Sciatic nerve (tissue), 2 donors: ENCODE measurements at places on chromosomes 2 and 18. TPM values are rescaled to one million over a fixed set of nuclear protein-coding genes. Genes with fewer than 3 reads are reported as not detected.

- DNase-seq = no peak
These were observed 7.7 kb downstream of the FBXO15 start for GRCh38 chr18:74139888-74140287.

DNA sequence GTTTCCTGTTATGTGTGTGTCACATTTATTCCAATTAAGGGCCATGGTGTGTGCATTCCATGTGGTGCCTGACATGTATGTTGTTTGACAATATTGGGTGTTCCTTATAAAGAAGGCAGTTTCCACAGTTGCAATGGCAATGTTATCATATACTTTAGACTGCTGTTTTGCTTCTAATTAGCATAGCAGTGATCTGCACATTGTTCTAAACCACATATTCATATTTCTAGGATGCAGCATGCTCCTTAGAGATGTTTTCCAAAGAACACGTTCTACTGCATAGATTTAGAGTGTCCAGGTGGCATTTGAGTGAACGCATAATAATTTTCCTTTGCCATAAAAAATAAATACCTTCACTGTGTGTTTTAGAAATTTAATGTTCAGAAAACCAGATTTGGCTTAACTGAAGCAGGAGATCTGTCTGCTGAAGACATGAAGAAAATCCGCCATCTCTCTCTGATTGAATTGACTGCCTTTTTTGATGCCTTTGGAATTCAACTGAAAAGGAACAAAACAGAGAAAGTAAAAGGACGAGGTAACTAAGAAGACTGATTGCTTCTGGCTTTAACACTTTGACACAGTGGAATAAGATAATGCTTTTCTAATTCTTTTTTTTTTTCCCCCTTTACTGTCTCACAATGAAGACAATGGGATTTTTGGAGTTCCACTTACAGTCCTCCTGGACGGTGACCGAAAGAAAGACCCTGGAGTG, 143.7 kb downstream of the ARHGAP28 start:
- DNase-seq = no peak

- DNase-seq = no peak
These were observed 4.0 kb downstream of the ARL4C start for GRCh38 chr2:234492717-234493485.

GRCh38 chr18:70398076-70398475, 109.2 kb downstream of the SOCS6 start:
- no peak for DNase-seq

- no peak for DNase-seq
These were observed 22.8 kb downstream of the ASXL3 start for GRCh38 chr18:33600846-33601245.

DNA sequence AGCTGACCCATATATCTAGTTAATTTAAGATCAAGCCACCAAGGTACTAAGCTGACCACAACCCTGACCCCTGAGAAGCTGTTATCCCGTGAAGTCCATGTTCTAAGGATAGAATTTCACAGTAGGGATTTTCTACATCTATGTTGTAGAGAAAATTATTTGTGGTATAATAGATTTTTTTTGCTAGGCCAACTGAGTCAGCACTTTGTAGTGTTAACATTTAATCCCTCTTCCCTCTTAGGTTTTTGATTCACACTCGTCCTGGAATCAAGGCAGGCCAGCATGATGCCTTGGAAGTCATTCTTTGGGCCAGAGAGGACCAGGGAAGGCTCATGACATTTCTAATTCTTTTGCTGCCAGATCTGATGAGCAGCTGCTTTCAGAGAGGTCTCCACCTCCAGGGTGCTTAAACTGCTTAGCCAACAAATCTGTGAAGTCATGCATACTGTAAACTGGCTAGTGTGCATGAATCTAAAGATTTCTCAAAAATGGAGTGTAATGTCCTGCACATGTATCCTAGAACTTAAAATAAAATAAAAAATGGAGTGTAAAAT, 102.5 kb downstream of the RBM43 start:
- DNase-seq = no peak

DNA sequence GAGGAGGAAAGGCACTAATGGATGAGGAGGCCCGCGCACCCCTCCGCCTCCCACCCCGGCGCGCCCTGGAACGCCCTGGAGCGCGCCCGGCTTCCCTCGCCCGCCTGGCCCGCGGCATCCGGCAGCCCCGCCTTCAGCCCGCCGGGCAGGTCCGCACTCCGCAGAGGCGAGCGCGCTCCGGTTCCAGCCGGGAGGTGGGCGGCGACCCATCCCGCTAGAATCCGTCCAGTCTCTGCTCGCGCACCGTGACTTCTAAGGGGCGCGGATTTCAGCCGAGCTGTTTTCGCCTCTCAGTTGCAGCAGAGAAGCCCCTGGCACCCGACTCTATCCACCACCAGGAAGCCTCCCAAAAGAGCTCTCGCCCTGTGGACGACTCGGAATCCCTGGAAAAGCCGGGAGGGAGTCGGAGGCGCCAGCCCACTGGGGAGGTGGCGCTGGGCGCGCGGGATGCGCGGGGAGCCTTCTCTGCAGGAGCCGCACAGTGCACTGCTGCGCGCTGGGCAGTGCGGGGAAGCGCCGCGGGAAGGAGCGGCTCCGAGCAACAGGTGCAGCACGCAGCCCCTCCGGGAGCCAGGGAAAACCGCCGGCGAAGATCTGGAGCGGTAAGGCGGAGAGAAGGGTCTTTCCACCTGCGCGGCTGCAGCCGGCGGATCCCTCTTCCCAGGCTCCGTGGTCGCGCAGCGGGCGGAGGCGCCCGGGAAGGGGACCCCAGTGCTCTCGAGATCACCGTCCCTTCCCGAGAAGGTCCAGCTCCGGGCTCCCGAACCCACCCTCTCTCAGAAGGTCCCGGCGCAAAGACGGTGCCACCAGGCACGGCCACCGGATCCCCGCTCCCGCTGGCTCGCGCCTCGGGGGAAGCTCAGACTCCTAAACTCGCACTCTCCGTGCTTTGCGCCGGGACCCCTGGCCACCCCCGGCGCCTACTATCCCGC, at the start of gene GALR1:
Gene GALR1, plus strand, starts transcription at position 280 of the 932 bp plus-strand sequence. CDS start 701 bp downstream, outside the sequence.
- DNase-seq = no peak

GRCh38 chr2:227154986-227155774, 8.8 kb downstream of the COL4A4 start:
- DNase-seq = no peak

GRCh38 chr2:7109533-7109885, 192.3 kb downstream of the RNF144A start:
- DNase-seq = no peak

DNA sequence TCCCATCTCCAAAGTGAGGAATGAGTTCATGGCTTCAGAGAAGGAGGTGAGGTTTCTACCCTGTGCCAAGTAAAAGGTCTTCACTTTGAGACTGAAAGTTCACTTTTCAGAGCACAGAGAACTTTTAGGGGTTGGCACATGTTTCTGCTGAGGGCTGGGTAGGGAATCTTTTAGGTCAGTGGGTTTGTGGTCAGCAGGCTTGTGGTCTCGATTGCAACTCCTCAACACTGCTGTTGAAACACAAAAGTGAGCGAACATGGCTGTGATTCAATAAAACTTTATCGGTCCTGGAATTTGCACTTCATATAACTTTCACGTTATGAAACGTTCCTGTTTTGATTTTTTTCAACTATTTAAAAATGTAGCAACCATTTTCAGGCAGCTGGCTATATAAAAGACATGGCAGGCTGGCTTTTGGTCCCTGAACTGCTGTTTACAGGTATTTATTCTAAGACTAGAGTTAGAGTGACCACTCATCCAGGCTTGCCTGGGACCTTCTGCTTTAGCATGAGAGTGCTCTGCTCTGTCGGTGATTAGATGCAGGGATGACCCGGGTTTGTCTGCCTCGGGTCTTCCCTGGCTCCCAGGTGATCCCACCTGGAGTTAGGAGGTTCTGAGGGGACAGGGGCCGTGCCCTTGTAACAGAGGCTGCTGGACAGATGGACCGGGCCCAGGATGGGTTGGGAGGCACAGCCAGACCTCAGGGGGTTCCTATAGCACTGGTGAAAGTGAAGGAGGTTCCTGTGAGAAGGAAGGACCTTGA, 62.7 kb upstream of the TAF1B start:
- DNase-seq = no peak

GRCh38 chr2:45637440-45637839, 14.0 kb upstream of the PRKCE start:
- no peak for DNase-seq

DNA sequence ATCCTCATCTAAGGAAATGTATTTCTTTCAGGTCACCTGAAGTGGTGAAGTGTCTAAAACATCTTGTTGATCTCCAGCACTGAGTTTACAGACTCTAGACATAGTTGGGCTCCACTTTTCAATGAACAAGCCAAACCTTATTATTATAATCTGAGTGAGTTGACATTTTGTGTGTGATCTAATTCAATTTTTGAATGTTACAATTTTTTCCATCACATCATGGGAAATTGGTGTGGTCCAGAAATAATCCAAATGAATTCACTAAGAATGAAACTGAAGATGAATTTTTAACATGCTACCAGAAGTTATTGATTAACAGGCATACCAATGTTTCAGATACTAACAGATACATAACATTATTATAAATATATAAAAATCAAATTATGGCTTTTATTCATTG, 75.6 kb upstream of the EFEMP1 start:
- DNase-seq = no peak

GRCh38 chr2:9799011-9799596, 44.2 kb upstream of the TAF1B start:
- no peak for DNase-seq

DNA sequence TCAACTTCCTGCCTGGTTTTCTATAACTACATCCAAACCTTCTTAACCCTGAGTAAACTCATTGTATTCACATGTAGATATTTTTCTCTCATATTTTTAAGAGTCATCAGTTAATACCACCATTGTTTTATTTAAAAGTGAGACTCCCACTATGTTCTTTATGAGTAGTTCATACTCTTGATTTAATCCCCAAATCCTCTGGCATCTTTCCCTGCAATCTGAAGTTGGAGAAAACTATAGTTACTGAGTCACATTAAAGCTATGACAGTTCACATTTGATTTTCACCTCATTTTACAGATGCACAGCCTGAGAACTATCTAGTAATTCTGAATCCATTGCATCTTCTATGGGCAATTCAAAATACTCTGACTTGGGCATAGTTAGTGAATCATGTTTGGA, 1358.7 kb upstream of the NRXN1 start:
- DNase-seq = no peak

GRCh38 chr2:222920657-222921186, 59.9 kb downstream of the ACSL3 start:
- DNase-seq = no peak

- no peak for DNase-seq
These were observed 4.3 kb downstream of the DSG4 start for GRCh38 chr18:31380912-31381311.

- no peak for DNase-seq
These were observed 95.6 kb downstream of the SP3 start for GRCh38 chr2:173869244-173870229.

DNA sequence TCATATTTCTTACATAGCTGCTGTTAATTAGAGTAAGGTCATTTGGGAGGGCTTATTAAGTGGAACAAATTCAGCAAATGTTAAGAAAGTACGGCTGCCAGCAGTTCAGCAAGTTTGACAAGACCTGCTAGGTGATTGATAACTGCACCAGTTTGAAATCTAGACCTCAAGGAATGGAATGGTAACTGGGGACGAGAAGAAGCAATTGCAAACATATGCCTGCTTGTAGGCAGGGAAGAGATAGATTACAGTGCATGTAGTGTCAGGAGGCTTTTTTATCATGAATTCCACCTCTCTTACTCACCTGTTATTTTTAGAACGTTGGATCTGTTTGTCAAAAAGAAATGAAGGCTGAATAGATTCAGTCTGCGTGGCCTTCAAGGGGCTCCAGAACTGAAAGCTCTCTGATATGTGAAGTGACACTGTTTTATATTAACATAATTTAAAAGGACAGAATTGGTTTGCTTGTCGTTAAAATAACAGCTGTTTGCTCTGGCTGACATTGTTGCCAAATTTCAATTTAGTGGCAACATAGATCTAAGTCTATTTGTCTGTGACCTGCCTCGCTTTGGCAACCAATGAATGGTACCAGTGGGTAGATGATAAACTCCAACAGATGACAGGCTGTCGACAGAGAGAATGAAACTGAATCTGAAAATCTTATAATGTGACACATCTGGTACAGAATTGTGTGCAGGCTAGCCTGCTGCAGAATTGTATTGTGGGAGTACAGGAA, 199.3 kb downstream of the ZNF407 start:
- no peak for DNase-seq

DNA sequence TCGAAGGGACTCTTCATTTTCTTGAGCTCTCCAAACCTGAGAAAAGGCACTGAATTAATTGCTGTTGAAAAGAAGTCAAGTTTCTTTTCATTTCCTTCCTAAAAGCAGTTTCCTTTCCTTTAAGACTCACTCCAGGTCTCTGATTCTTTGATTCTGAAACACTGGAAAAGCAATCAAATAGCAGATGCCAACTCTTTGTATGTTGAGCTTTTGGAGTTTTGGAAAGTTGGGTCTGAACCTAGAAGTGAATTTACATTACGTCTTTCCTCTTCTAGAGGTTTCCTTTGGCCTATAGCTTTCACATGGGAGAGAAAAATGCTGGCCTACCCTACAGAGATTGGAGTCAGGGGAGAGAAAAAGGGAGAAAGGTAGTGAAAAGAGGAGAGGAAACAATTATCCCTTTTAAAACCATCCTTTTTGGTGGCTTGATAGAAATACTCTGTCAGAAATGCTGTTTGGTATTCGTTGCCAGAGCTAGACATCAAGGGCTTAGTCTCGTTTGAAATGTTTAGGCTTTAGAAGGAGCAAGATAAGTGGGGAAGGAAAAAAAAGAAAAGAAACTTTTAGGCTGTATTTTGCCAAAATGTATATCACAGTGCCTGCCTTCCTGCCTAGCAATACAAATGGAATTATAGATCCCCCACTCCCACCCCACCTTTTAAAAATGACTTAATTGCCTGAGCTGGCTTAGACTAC, 187.7 kb downstream of the PRPF40A start:
- no peak for DNase-seq

DNA sequence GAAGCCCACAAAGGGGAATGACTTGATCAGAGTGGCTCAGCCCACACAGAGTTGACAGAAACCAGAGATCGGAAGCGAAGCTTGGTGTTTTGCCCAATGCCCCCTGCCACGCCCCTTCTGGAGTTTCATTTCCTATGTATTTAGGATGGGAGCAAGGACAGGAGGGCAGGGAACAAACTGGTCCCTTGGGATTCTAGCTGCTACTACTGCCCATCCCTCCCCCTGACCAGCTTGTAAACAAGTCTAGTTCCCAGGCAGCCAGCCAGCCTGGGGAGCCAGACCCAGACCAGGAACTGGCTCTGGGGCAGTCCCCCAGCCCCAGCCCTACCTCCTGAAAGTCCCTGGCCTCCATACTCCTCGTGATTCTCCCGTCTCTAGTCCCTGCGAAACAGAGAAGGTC, 8.3 kb downstream of the WNT6 start:
- DNase-seq = no peak

The CD8B gene
- total RNA-seq = 1.1 TPM

The TCF23 gene
- not detected for total RNA-seq

The ZEB2 gene
- total RNA-seq = 440 TPM

The SLC8A1 gene
- 21.0 TPM for total RNA-seq

The LCT gene
- 0.04 TPM for total RNA-seq

The EML6 gene
- 0.89 TPM for total RNA-seq

The CRYGC gene
- not detected for total RNA-seq

The RNF152 gene
- 13.3 TPM for total RNA-seq

The ALK gene
- 0.18 TPM for total RNA-seq
